ENCODE measurements at places on chromosomes 1 and 21.

- no peak for DNase-seq
These were observed 3.2 kb upstream of the SLC22A15 start for GRCh38 chr1:115973154-115973553.

DNA sequence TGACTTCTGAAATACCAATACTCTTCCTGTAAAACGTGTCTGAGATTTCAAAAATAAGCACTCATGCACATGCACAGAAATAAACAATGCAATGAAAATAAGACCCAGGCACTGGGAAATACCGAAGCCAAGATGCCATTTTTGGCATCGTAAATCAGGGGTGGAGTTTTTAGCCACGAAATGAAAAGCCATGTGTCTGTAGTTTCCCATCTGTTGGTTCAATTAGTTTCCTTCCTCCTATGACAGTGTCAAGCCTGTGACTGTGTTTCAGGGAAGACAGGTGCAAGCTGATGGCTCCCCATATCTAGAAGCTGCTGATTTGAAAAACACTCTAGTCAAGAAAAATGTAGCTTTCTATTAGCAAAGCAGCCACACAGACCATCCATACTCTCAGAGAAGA lies 480.4 kb upstream of the CAMK1G start:
- no peak for DNase-seq

DNA sequence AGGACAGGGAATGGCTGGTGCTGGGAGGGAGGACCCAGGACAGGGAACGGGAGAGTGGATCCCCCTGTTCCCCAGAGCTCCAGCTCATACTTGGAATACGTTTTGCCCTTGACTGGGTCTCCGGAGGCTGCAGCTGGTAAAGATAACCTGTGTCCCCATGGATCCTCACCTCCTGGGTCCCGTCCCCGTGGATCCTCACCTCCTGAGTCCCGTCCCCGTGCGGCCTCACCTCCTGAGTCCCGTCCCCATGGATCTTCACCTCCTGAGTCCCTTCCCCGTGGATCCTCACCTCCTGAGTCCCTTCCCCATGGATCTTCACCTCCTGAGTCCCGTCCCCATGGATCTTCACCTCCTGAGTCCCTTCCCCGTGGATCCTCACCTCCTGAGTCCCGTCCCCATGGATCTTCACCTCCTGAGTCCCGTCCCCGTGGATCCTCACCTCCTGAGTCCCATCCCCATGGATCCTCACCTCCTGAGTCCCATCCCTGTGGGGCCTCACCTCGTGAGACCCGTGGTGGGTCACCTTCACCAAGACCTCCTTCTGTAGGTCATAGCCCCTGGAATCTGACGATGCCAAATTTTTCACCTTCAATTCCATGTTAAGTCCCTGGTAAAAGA lies 61.4 kb downstream of the SCCPDH start:
- no peak for DNase-seq

GRCh38 chr1:51664421-51665240 lies 47.7 kb downstream of the OSBPL9 start:
- no peak for DNase-seq

DNA sequence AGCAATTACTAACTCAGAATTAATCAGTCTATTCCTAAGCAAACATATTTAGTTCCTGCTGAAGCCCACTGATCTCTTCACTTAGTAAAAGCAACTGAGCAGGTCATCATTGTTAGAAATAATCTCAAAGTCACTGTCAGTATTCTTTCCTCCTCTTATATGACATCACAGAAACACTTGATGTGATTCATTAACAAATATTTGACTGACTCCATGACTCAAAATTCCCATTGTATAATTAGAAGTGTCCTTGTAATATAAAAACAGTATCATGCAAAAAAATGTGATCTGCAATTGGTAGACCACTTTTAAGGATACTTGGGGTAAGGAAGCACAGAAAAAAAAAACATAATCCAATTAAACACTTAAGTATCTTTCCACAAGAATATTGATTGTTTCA lies 194.4 kb downstream of the DPYD start:
- no peak for DNase-seq
